ENCODE measurements at places on chromosomes 7 and 10. TPM values are rescaled to one million over a fixed set of nuclear protein-coding genes. Genes with fewer than 3 reads are reported as not detected.

The SPDYE6 gene
- not detected for total RNA-seq

The PLA2G12B gene
- not detected for total RNA-seq

The EFCAB10 gene
- total RNA-seq: not detected

The NACAD gene
- 1.7 TPM for total RNA-seq

The CFAP58 gene
- total RNA-seq: 1.3 TPM

The PPP1R17 gene
- total RNA-seq: under 0.01 TPM

The CNPY1 gene
- not detected for total RNA-seq

The PRKAR1B gene
- total RNA-seq: 11.1 TPM

The KIF20B gene
- total RNA-seq: 4.4 TPM

The CRPPA gene
- total RNA-seq: 0.60 TPM

The PLEKHS1 gene
- not detected for total RNA-seq

The TWIST1 gene
- total RNA-seq: 127 TPM

The ALOX5 gene
- total RNA-seq: under 0.01 TPM

The CCL26 gene
- total RNA-seq: 1.4 TPM

The EVX1 gene
- total RNA-seq: not detected

The ERVW-1 gene
- not detected for total RNA-seq

The OR2A12 gene
- not detected for total RNA-seq

The ADRB1 gene
- not detected for total RNA-seq

The FAM25G gene
- total RNA-seq: not detected

The PUS7 gene
- 5.8 TPM for total RNA-seq

The MRPS24 gene
- 105 TPM for total RNA-seq

The C10orf62 gene
- not detected for total RNA-seq

The VDAC2 gene
- total RNA-seq: 98.0 TPM

The LEP gene
- not detected for total RNA-seq

The AHR gene
- total RNA-seq: 64.7 TPM

The NAT16 gene
- total RNA-seq: not detected

The GDF10 gene
- total RNA-seq: 152 TPM

The ENTPD1 gene
- 0.60 TPM for total RNA-seq

The CAMK2B gene
- not detected for total RNA-seq

The SOSTDC1 gene
- not detected for total RNA-seq

The NME8 gene
- total RNA-seq: not detected

The DNAJB6 gene
- 68.2 TPM for total RNA-seq

The ARL5B gene
- total RNA-seq: 8.8 TPM

The MYOZ1 gene
- under 0.01 TPM for total RNA-seq

The HTR5A gene
- total RNA-seq: not detected

The SCD gene
- 329 TPM for total RNA-seq

The LLCFC1 gene
- not detected for total RNA-seq

The AKR1E2 gene
- 3.8 TPM for total RNA-seq

The A1CF gene
- total RNA-seq: under 0.01 TPM

The MEOX2 gene
- 0.16 TPM for total RNA-seq

The BTRC gene
- 11.0 TPM for total RNA-seq

The RBP4 gene
- not detected for total RNA-seq

The INPP5A gene
- 47.4 TPM for total RNA-seq

The PON3 gene
- under 0.01 TPM for total RNA-seq

The ZNF775 gene
- 7.1 TPM for total RNA-seq

The PRKAR2B gene
- total RNA-seq: 3.4 TPM

The LRIT2 gene
- not detected for total RNA-seq

The MBL2 gene
- total RNA-seq: not detected

The NUB1 gene
- 49.4 TPM for total RNA-seq

The TEX47 gene
- not detected for total RNA-seq
